T47D (cell line): ENCODE measurements at places on chromosomes 3 and 15.

- no peak for DNase-seq
These were observed 63.2 kb upstream of the ATP2B2 start for GRCh38 chr3:10568549-10568948.

- no peak for DNase-seq
These were observed 34.6 kb downstream of the FMN1 start for GRCh38 chr15:33159726-33160453.

DNA sequence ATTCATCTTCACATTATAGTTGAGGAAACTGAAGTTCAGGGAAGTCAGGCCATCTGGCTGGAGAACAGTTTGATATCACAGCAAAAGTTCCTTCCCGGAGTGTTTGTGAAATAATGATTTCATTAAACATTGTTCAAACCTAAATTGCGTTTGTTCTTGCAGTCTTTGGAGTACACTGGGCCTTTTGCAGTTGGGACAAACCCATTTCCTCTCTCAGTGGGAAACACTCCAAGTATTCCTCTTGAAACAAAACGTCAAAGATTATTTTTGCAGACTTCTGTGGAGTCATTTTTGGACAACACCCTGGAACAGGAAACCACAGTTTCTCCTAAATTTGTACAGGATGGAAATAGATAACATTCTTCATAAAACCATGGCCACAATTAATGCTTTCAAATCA is 287.5 kb downstream of the PTPRG start:
- DNase-seq, result no peak

DNA sequence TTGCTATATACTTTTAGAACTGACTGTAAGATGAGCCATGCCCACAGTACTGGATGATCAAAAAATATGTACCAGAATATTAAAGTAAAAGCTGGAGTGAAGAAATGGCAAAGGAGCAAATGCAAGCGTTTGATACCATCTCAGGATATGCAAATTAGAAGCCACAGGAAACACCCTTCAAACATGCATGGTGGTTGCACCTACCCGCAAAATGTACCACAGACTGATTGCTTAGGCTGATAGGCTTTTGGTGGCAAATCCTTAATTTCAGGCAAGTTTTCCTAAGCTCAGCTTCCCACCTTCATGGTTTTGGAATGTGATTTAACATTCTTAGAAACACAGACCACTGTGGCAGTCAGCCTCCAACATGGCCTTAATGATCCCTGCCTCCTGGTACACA is 149.0 kb downstream of the PDZRN3 start:
- DNase-seq, result no peak

DNA sequence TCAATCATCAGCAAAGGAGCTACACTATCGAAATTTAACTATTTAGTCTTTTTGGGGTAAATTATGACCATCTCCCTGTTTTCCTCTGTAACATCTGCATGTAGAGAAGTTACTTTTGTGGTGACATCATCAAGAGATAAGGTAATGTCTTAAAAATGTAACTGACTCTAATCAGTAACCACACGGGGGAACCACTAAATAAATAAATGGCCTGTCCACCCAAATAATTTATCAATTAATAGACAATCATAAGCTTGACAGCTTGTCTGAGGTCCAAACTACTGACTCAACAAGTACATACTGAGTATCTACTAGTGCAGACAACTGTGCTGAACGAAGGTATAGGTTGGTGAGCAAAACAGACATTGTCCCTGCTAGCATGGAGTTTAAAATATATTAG is 219.3 kb downstream of the SLC9A9 start:
- DNase-seq, result no peak

- DNase-seq, result no peak
These were observed 13.2 kb downstream of the IL1RAP start for GRCh38 chr3:190526787-190527762.

GRCh38 chr15:85672332-85673084 is 122.2 kb downstream of the KLHL25 start:
- DNase-seq, result no peak

DNA sequence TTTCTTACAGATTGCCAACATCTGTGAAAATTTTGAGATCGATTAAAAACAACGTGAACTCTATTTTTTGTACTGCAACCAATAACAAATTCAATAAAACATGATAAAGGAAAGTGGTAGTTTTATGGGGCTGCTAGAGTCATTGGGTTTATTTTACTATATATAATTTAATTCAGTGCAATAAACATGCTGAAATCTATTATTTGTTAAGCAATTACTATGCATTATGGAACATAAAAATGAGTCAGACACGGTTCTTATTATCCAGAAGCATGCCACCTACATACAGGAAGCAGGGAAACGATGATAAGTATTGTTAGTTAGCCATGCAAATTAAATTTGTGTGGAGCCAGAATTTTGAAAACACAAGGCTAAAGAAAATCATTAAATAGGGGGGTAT is 27.2 kb downstream of the NPHP3 start:
- no peak for DNase-seq

GRCh38 chr3:55558316-55558715 is 71.2 kb upstream of the WNT5A start:
- DNase-seq, result no peak

DNA sequence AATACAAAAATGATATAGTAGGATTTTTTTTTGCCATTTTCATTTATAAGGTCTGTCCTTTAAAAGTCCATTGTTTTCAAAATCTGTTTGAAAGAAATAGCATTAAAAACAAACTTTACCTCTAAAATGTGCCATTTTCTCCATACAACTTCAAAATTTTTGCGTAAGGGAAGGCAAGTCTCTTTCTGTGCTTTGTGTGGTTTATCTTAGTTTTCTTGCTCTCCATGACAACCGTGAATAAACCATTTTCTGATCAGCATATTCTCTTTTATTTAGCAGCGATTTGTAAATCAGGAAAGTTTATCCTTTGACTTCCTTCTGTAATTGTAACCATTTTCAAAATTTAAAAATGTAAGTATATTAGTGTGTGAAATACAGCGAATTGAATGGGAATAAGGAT is 147.9 kb upstream of the CGNL1 start:
- no peak for DNase-seq

DNA sequence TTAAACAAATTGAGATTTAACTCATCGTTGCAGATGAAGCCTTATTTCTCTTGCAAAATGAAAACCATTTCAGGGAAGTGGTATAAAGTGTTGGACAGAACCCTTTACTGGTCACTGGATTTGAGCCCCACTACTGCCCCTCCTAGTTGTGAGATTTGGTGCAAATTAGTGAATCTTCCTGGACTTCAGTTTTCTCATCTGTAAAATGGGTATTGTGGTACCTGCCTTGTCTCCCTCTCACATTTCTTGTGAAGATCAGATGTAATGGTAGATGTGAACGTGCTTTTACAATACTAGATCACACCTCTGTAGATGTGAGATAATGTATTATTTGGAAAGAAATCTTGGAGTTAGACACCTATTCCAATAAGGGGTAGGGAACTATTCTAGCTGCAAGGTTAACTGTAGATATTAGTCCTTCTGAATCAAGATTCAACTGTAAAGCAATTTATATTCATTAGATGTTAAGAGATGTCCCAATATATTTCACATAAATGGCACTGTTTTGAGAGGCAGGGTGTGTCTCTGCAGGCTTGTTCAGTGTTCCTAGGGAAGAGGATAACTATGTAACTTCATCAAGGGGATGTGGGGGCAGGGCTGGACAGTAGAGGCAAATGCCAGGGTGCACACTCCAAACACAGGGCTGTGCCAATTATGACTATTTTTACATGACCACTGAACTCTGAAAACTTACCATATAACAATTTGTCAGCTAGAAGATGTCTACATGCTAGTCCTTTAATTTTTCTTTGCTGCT is 112.4 kb upstream of the PFN2 start:
- no peak for DNase-seq

- DNase-seq, result no peak
These were observed 19.8 kb upstream of the CNTN4 start for GRCh38 chr3:2078821-2079220.

- no peak for DNase-seq
These were observed 40.3 kb downstream of the EIF4E3 start for GRCh38 chr3:71684757-71685386.

GRCh38 chr3:63949005-63949404 is 36.8 kb upstream of the SCAANT1 start:
- no peak for DNase-seq

GRCh38 chr3:50254577-50255250 is 14.2 kb upstream of the SEMA3B start:
- DNase-seq, result no peak

DNA sequence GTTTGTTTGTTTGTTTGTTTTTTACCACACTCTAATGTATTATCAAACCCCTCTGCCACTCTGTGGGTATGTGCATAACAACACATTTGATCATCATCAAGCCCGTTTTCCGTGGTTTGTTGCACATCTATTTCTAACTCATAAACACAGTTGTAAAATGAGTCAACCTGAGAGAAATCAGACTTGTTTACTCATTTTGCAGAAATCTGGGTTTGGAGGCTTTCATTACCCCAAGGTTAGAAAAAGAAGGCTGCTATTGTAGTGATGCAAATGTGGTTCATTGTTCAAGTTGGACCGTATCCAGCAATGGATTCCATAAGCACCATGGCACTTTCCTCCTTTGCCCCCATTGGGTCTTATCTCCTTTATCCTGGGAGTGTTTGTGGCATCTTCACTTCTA is 353.2 kb upstream of the SOX2 start:
- DNase-seq, result no peak

DNA sequence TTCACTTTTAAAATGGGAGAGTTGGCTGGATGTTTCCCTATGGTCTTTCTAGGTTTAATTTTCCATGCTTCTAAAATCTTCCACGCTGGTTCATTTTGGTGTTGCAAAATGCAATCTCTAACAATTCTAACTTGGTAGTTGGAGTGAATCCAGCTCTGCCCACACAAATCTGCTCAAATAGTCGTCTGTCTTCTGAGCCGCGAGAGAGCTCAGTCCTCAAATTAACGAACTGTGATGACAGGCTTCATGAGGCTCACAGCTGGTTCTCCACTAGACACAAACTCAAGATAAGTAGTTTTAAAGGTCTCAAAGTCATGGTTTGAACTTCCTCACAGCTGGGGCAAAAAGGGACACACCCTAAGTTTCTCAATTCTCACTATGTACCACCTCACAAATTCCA is 178.6 kb upstream of the LYSMD4 start:
- DNase-seq, result no peak

DNA sequence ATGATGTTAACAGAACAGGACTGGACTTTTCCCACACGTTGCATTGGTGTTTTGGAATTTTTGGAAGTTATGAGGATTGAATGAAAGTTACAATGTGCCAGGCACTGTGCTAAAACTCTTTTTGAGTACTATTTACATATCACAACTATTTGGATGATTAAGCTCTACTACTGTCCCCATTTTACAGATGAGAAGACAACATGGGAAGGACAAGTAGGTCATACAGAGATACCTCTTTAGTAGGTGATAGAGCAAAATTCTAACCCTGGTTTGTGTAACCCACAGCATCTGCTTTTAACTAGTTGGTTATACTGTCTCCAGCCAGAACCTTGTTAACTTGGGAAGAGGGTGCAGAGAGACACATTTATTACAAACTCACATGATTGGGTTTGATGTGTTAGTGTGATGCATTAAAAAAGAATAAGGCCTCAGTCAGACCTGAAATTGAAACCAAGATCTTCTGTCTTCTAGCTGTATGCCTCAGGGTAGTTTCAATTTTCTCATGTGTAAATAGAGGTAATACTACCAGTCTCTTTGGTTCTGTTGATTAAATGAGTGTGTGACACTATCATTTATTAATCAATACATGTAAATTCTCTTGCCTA is 1.4 kb downstream of the NDUFB4 start:
- no peak for DNase-seq

GRCh38 chr15:40582726-40583246 is 11.3 kb upstream of the KNL1 start:
- peak; percentile 36 for DNase-seq

- DNase-seq, result no peak
These were observed 17.5 kb downstream of the STAC start for GRCh38 chr3:36397841-36398240.

GRCh38 chr3:53170325-53171063 is 9.5 kb downstream of the PRKCD start:
- no peak for DNase-seq

DNA sequence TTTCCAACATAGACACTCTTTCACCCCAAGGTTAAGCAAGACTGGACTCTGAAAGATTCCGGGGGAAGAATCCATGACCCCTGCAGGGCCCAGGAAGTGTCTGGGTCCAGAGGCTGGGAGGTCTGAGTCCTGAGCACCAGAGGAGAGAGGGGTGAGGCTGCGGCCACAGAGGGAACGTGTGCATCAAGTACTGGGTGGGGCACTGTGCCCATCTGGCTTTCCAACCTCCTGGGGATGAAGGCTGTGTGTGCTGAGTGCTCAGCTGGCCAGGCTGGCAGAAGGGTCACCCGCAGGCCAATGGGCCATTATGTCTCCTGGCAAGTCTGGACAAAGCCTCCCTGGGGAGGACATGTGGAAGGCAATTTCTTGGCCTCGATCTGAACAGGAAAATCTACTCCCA is 3.3 kb downstream of the CHRNA3 start:
- DNase-seq, result no peak

DNA sequence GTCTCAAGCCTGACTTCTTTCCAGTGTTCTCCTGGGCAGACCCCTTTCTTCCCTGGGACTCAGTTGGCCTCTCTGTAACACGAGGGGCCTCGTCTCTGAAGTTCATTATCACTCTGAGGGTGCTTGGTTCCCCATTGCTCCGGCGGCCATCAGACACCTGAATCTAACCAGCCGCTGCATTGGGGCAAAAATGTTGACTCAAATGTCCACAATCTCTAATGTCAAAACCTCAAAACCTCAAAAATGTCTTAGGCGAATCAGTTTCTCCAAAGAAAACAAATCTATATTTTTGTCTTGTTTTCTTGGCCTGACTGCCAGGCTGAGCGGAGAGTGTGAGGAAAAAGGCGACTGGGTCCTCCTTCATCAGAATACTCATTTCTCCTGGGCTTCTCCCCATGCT is 220.7 kb downstream of the VPS13C start:
- DNase-seq, result no peak

DNA sequence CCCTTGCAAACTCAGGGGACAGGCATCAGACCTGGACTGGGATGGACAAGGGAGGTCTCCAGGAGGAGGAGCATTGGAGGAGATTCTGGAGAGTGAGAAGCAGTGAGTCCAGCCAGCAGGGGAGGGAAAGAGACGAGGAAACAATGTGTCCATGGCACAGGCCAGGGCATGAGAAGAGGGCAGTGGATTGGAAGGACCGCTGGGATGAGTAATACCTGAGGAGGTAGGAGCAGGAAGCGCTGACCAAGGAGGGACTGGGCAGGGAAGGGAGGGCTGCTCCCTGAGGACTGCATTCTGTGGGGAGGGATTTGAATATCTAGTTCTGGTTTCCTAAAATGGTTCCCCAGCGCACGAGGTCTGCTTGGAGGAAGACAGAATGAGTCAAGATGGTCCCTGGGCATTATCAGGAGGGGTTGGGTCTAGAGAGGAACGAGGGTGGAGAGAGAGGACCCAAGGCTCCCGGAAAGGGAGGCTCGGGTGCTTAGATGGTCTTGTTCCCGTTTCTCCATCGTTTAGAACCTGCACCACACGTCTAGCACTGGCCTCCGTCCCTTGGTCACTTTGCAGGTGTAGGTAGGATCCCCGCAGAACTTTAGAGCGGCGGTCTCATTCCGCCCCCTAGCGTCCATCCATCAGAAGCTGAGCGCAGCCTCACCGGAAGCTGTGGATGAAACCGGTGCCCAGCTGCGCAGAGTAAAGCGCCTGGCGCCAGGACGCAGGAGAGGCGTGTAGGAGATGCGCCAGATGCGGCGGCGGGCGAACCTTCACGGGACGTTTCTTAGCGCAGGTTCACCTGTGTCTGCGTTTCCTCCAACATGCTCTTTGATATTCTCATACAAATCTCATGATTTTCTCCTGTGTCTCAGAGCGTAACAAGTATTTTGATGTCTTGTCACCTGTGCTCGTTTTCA is 190.7 kb upstream of the NDN start:
- peak; percentile 38 for DNase-seq
